ENCODE measurements at places on chromosomes 16 and 17.
A peak's percentile ranks its signal among the peaks of the same experiment; 100 is the strongest.

DNA sequence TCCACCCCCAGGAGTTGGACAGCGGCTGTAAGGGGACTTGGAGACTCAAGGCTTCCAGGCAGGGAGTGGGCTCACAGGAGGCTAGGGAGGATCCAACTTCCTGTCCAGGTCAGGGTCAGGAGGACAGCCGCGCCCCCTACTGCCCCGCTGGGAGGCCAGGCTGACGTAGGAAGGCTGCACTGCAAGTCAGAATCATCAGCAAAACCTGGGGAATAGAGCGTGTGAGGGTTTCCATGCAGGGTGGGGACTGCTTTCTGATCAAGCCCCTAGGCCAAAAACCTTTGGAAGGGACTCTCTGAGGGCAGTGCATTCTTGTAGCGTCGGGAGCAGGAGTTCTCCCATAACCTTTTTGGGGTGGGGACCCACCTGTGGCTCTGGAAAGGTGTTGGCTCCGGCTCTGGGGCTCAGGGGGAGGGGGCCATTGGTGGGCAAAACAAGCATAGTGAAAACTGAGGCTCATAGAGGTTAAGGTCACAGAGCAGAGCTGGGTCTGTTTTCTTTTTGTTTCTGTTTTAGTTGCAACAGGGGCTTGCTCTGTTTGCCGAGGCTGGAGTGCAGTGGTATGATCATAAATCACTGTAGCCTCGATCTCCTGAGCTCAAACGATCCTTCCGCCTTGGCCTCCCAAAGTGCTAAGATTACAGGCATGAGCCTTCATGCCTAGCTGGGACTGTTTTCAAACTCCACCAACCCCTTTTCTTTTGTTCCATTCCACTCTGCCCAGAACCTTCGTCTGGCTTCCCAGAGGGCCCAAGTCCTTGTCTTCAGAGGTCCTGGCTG is 22.1 kb downstream of the RAI1 start:
- no peak for DNase-seq

GRCh38 chr16:57503366-57503765 is 17.1 kb upstream of the DOK4 start:
- no peak for DNase-seq

- DNase-seq, result no peak
Measured at GRCh38 chr17:73795730-73796129, 151.5 kb upstream of the SDK2 start.

DNA sequence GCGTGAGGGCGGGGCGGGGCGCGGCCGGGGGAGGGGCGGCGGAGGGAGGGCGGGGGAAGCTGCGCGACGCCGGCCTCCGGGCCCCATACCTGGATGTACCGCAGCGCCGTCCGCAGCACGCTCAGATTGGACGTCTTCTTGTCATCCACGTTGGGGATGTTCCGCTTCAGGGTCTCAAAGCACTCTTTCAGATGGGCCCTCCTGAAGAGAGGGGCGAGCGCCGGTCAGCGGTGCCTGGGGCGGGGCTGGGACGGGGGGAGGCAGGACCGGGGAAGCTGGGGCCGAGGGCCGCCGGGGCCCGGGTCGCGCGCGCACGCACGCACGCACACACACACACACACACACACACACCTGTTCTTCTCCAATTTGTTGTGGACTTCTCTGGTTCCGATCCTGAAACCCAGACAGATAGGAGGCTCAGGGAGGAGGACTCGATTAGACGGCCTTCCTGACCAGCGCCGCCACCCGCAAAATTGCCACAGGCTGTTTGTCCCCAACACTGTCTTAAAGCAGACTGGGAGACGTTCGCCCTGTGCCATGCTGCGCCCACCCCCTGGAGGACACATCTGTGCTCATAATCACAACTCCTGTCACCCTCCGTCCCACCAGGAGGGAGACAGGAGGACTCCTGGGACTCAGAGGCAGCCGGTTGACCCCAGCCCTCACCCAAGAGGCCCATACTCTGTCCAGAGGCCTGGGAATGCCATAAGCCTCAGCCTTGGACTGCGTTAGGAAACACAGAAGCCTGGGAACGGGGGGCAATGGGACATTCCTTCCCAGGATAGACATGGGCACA is 6.7 kb downstream of the MNT start:
- no peak for DNase-seq

GRCh38 chr16:78606545-78606944 is 507.1 kb downstream of the WWOX start:
- DNase-seq, result no peak

- no peak for DNase-seq
Measured at GRCh38 chr17:35577830-35578196, 558 bp downstream of the PEX12 start.

- DNase-seq, result no peak
Measured at GRCh38 chr16:19748389-19749168, 30.5 kb downstream of the IQCK start.

GRCh38 chr17:35519439-35519838 is 18.0 kb downstream of the SLFN12L start:
- peak; percentile 45 for DNase-seq

DNA sequence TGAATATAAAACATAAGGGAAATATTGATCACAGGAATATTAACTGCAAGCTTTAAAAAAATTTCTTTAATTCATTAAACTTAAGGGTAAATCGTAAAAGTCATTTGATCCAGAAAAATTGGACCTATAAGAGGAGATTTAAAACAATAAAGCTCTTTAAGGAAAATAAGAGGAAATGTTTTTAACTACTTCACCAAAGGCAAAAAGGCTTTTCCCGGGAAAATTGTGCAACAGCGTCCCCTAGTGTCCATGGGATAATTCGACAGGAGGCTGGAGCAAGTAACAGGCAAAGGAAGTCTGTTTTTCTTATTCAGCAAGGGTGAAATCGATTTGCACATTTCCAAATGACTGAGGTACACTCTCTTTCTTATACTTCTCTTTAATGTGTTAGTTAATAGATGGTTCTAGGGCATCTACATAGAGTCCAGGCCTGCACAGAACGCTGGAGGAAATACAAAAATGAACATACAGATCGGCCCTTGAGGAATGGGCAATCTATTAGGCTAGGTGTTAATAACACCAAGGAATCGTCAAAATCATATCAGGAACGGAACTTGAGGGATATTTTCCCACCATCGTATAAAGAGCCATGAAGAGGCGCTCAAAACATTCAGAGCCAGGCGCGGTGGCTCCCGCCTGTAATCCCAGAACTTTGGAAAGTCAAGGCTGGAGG is 61.4 kb downstream of the ZNF18 start:
- DNase-seq, result no peak
